Right atrium auricular region (tissue), 2 donors: ENCODE measurements at places on chromosomes 3 and 15. TPM values are rescaled to one million over a fixed set of nuclear protein-coding genes. Genes with fewer than 3 reads are reported as not detected.
A peak's percentile ranks its signal among the peaks of the same experiment; 100 is the strongest.

PLSCR2 gene
- not detected for total RNA-seq

- DNase-seq, result no peak
These were observed 2.7 kb downstream of the UQCC5 start for GRCh38 chr3:52539010-52539653.

SPESP1 gene
- total RNA-seq, result 4.8 TPM

- no peak for DNase-seq
These were observed 486.6 kb downstream of the SQOR start for GRCh38 chr15:46121441-46121840.

IMPG2 gene
- 0.15 TPM for total RNA-seq

- no peak for DNase-seq
These were observed 793.1 kb downstream of the AGBL1 start for GRCh38 chr15:86872782-86873181.

DNA sequence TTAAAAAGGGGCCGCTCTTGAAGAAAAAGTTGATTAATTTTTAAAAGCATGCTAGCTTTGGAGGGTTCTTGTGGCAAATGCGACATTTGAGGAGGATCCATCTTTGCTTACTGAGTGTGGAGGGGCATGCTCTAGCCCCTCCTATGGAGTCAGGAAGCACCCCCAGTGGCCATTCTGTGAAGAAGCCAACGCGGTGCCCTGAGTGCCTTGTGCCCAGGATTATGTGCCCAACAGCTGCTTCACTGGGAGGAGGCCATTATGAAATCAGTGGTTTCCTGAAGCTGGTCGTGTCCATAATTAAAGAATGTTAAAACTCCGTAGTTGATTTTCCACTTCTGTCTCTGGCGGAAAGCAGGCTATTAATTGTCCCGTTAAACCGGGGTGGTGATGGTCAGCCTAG, 69.1 kb upstream of the TNFAIP8L3 start:
- no peak for DNase-seq

C3orf62 gene
- 1.0 TPM for total RNA-seq

GRCh38 chr15:73990250-73991005, 1.7 kb downstream of the STOML1 start:
- no peak for DNase-seq

- no peak for DNase-seq
These were observed 28.3 kb downstream of the NEDD4 start for GRCh38 chr15:55965091-55965490.

GOLGA8T gene
- total RNA-seq, result 0.44 TPM

GRCh38 chr15:80878242-80878866, 99.2 kb downstream of the CEMIP start:
- no peak for DNase-seq

MRPL3 gene
- 55.1 TPM for total RNA-seq

GRCh38 chr15:39083213-39083612, 497.7 kb upstream of the THBS1 start:
- DNase-seq, result no peak

BAHD1 gene
- 19.2 TPM for total RNA-seq

TAGLN3 gene
- total RNA-seq, result not detected

GRCh38 chr3:156820692-156821080, 5.5 kb upstream of the LEKR1 start:
- no peak for DNase-seq

BOC gene
- total RNA-seq, result 10.6 TPM

DNA sequence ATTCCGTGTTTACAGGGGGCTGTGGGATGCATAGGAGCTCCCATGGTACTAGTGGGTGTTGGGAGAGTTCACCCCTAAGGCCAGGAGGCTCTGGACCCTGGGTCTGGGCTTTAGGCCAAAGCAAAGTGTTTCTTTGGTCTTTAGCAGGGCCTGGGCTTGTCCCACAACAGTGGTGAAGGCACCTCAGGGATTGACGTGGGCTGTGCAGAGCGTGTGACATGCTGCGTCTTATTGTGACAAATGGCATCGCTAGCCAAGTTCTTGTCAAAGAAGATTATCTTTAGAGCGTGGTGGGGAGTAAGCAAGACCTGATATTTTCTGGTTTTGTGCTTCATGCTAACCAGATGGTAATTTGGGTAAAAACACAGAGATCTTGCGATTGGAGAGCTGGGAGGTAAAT, 170.1 kb downstream of the APBA2 start:
- no peak for DNase-seq

GRCh38 chr3:115165701-115166100, 18.6 kb upstream of the ZBTB20 start:
- DNase-seq, result no peak

CPLX3 gene
- total RNA-seq, result 10.8 TPM

GRCh38 chr3:29972320-29972993, 633.9 kb upstream of the TGFBR2 start:
- no peak for DNase-seq

NAALADL2 gene
- 3.2 TPM for total RNA-seq

DNA sequence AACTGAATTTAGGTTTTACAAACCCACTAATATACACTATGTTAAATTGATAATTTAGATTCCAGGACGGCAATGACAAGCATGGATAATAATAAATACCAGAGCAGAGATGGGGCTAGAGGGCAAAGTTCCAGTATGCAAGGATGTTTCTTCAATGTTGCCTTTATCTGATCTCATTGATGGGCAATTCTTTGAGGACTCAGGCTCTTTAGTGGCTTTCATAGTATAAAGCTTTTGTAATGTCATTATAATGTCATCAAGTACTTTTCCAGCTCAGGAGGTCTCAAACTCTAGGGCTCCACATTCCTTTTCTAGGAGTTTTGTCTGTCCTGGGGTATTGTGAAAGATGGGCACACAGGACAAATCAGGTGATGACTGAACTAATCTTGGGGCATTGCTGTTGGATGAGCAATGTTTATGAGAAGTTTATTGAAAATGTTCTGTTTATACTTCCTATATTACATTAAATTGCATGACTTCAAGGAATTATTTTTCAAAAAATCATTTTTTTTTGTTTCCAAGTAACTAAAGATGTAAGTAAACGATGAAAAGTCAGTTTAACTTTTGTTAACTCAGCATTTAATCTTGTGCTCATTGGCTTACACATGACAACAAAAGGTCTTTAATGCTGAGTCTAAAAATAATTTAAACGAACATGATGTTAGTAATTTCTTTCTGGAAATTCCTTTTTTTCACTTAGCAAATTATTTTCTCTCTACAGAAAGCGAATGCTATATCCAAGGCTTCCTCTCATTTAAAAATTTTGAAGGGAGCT, 116.4 kb downstream of the OXSM start:
- no peak for DNase-seq

GRCh38 chr15:58703610-58704009, 45.9 kb downstream of the ADAM10 start:
- no peak for DNase-seq

BCL2A1 gene
- total RNA-seq, result 1.5 TPM

- DNase-seq, result no peak
These were observed 227.3 kb downstream of the CACNA2D3 start for GRCh38 chr3:54349691-54350090.

PRTG gene
- total RNA-seq, result 3.3 TPM

DNA sequence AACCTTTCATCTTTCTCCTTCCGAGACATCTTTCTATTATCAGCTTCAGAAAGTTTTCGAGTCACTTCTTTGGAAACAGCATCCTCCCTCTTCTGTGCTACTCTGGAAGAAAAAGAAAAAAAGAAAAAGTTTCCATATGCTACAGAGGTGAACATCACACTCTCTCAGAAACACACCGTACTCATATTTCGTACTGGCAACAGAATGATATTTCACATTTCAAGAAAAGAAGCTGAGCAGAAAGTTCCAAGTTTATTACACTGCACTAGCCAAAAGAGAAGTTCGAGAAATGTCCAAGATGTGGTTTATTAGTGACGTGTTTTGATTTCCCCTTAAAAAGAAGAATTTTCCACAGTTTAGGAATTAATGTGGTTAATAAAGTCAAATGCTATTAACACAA, 6.0 kb downstream of the SSR3 start:
- DNase-seq, result no peak

SOX14 gene
- total RNA-seq, result not detected

SLC12A8 gene
- total RNA-seq, result 1.1 TPM

C2CD4B gene
- total RNA-seq, result 5.9 TPM

DNA sequence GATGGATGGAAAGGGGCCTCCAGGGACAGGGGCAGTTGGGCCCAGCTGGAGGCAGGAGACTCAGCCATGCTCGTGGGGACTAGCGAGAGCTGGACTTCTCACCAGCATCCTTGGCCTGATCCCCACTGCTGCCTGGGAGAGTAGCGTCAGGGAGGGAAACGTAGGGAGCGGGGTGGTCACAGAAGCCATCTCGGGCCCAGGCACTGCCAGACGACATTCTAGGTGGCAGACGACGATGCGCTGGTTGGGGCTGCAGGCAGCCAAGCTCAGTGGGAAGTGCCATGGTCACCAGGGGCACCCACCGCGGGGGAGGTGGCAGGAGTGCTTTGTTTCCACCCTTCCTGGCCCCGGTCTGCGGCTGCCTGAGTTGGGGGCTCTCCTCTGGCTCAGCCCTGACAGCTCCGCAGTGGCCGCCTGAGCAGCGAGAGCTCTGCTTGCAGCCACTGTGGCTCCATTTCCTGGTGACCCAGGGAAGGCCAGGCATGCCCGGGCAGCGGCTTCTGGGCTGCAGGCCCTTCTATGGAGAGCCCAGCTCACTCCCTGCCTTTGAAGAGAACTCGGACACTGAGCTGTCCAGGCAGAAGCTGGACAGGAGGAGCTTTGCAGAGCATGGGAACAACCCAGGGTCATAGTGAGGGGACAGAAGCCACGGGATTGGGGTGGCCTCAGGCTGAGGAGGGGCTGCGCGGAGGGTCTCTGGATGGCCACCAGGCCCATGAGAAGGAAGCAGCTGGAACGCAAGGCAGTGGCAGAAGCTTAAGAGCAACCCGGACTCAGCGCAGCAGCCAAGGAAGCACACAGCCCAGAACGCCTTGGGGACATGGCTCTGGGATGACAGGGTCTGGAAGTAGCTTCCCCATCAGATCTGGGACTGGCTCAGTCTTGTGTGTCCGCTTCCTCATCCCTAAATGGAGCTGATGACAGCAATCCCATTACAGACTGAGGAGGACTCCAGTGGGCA, 30.8 kb downstream of the KLHL25 start:
- no peak for DNase-seq

KBTBD8 gene
- 4.4 TPM for total RNA-seq

DNA sequence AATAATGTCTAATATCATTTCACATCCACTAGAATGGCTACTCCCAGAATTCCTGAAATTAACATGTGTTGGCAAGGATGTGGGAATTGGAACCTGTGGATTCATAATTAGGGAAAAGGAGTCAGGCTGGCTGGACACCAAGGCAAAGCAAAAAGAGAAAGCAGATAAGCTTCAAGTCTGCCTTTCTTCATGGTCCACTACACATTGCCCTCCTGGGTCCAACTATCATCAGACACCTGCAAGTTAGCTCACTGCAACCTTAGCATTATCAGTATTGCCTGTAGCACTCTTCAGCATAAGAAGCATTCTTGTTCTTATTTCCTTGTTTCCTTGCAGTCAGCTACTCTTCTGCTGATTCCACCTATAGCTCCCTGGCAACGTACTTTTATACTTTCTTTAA, 124.3 kb downstream of the ZNF280D start:
- no peak for DNase-seq

DNA sequence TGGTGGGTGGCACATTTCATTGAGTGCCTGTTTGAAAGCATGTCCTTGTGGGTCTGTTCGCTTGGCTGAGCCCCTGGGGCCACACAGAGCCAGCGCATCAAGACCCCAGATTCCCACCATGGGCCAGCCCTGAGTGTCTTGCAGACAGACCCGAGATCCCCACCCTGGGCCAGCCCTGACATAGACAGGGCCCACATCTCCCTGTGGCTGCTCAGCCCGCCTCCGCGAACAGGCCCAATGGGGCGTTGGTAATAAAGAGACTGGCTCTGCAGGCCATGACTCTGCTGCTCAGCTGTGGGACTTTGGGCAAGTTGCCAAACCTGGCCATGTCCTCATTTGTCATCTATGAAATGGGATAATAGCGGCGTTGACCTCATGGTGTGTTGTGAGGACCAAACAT, 22.6 kb downstream of the FAH start:
- DNase-seq, result no peak

LEKR1 gene
- total RNA-seq, result 0.20 TPM

HRH1 gene
- total RNA-seq, result 1.6 TPM

- peak; percentile 74 for DNase-seq
These were observed 353.4 kb downstream of the EPHB1 start for GRCh38 chr3:135148398-135149020.

PEX11A gene
- total RNA-seq, result 11.6 TPM

DNA sequence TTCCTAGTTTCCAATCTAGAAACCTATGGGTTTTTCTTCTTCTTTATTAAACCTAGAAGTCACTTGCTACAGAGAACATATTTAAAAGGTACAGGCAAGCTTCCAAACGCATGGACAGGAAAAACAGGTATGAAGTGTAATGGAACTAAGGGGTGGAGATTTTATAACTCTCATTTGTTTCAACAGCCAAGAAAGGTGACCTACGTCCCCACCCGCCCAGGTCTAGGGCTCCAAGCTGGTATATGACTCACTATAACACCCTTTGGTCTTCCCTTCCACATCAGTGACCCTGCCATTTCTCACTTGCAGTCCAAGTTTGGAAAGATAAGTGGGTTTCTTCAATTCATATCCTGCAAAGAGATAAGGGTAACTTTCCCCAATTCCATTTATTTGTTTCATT, 6.0 kb upstream of the LIPH start:
- DNase-seq, result no peak

GPR149 gene
- not detected for total RNA-seq

IL17RC gene
- total RNA-seq, result 49.1 TPM

TRPM1 gene
- not detected for total RNA-seq

- no peak for DNase-seq
These were observed 35.0 kb upstream of the ARID3B start for GRCh38 chr15:74505837-74506514.

PPP2R3A gene
- 49.5 TPM for total RNA-seq
